Fibroblast of villous mesenchyme (primary cell): ENCODE measurements at places on chromosomes 11 and 22. TPM values are rescaled to one million over a fixed set of nuclear protein-coding genes. Genes with fewer than 3 reads are reported as not detected.

Gene OTOG
- total RNA-seq, result not detected in 2 replicates

Gene DDX25
- not detected in 2 replicates for total RNA-seq

Gene CD3D
- total RNA-seq, result not detected in 2 replicates

Gene GAB4
- total RNA-seq, result not detected in 2 replicates

Gene PRR33
- not detected in 2 replicates for total RNA-seq

Gene ANO9
- total RNA-seq, result not detected in 2 replicates

Gene HTR3A
- total RNA-seq, result not detected in 2 replicates

Gene OR10G7
- total RNA-seq, result not detected in 2 replicates

Gene CARD10
- total RNA-seq, result 3.0 and 3.5 TPM in 2 replicates

Gene TREH
- total RNA-seq, result not detected in 2 replicates

Gene SLC22A12
- total RNA-seq, result not detected in 2 replicates

Gene NPAT
- 15.8 and 19.0 TPM in 2 replicates for total RNA-seq

Gene ZP1
- not detected in 2 replicates for total RNA-seq

Gene MRE11
- total RNA-seq, result 10.0 and 11.7 TPM in 2 replicates

Gene KCNK7
- under 0.01 TPM in 1 of 2 replicates, not detected in the other for total RNA-seq

Gene HPX
- under 0.01 TPM in 1 of 2 replicates, not detected in the other for total RNA-seq

Gene MPZL3
- 0.32 and 0.86 TPM in 2 replicates for total RNA-seq

Gene MOV10L1
- 9.7 and 10.8 TPM in 2 replicates for total RNA-seq

Gene CRYBB1
- not detected in 2 replicates for total RNA-seq

Gene OR10A2
- total RNA-seq, result not detected in 2 replicates

Gene FUT4
- 4.3 and 4.5 TPM in 2 replicates for total RNA-seq

Gene CRKL
- 40.3 and 57.4 TPM in 2 replicates for total RNA-seq

Gene CLMP
- 115 and 147 TPM in 2 replicates for total RNA-seq

Gene UCP3
- total RNA-seq, result 1.3 and 1.7 TPM in 2 replicates

Gene CRYBB3
- not detected in 2 replicates for total RNA-seq

Gene TYR
- not detected in 2 replicates for total RNA-seq

Gene TMPRSS6
- total RNA-seq, result not detected in 2 replicates

Gene CCDC15
- 2.6 and 3.5 TPM in 2 replicates for total RNA-seq

Gene C11orf21
- total RNA-seq, result not detected in 2 replicates

Gene OR10G8
- not detected in 2 replicates for total RNA-seq

Gene MICAL2
- total RNA-seq, result 164 and 323 TPM in 2 replicates

Gene MB
- total RNA-seq, result not detected in 2 replicates

Gene RELT
- 3.5 and 4.2 TPM in 2 replicates for total RNA-seq
